ENCODE measurements at places on chromosomes 12 and 14.

- no peak for DNase-seq
These were observed 59.5 kb downstream of the NUAK1 start for GRCh38 chr12:106079148-106079738.

DNA sequence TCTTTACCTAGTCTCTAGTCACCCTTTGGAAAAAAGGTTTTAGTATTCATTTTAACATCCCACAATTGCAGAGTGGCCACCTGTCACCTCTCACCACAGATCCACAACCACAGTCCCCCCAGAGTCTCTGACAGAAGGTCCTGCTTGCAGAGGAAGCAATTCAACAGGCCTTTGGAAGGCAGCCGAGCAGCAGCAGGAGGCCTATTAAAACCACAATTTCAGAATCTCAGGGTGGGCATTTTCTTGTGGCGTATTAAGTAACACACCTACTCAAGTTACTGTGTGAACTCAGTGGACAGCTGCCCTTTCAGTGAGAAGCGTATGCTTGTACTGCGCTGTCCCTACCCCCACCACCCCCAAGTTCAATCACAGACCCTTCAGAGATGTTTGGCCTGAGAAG, 234.0 kb upstream of the HMGA2 start:
- no peak for DNase-seq

DNA sequence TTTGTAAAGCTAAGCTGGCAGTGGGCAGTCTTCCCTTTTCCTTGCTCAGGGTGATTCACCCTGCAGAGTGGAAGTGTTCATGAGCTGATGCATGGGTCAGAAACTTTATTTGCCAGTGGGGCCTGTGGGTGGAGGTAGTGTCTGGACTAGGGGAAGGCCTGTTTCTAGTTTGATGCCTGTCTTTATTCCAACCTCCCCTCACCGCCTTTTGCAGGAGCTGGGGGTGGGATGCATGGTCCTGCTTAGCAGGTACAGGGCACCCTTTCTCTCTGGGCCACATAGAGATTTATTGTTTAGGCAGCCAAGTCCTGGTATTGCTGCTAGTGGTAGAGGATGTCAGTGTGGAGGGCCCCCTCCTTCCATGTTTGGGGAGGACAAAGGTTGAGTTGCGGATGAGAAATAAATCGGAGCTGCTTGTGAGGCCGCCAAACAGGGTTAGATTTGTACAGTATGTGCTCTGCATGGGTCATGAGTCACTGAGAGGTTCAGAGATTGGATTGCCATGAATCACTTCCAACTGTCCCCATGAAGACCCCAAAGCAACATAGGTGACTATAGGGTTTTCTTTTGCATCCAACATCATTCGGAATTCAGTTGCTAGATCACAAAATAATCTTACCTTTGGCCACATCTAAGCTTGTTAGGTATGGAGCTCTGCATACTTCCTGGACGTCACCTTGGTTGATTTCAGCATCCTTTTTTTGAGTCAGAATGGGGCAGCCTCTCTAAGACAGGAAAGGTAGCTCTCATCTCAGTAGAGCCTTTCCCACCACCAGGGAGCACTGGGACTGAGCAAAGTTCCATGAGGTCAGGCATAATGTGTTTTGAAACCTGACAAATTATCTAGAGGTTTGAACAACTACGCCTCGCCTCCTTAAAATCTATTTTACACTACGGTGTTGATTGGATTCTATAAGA, 8.8 kb downstream of the SMOC1 start:
- DNase-seq: no peak

GRCh38 chr12:106769078-106769477, 5.4 kb upstream of the RIC8B start:
- DNase-seq: no peak

DNA sequence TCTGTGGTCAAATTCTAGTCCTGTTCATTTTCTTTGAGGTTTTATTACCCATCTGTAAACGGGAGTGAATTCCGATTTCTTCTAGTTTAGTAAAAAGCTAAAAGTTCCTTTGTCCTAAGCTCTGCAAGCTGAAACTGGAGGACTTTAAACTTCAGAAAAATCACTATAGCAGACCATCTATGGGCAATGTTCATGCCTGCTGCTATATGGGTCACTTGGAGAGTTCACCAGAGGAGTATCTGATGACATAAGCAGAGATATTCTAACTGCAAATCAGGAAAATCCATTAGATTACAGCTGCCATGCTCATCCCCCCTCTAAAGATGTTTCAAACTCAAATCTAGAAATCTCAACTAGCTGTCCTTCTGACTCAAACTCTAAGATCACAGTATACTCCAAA, 193.0 kb upstream of the RTL1 start:
- DNase-seq: no peak

DNA sequence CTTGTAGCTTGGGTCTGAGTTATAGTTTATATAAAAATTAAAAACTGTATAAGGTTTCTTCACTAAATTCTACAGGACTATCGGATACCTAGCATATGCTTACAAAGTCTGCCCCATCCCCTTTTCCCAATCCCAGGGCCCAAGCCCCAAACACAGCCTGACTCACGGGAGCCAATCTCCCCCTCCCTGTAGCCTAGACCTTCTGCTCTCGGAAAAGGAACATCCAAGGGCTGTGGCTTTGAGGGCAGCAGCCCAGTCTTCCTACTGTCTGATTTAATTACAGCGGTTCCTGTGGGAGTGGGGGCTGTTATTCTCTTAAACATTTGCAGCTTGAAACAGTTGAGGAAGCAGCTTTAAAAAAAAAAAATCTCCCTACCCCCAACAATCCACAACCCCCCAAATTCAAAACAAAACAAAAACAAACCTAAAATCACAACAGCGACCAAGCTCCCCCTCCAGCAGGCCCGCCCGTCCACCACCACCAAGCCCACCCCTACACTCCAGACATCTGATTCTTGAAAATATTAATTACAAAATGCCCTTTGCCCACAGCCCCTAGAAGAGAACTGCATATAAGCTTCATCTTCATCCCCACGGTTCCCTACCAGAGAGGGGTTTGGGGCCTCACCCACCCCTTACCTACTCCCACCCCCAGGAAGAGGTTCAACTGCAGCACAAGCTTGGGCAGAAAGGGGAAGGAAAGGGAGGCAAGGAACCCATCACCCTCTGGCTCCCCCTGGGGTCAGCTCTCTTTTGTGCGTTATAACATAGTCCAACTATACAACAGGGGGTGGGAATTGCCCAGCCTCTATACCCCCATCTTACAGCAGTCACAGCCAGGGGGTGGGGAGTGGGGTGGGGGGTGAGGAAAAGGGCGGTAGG, 1.1 kb upstream of the PRKAG1 start:
- no peak for DNase-seq

DNA sequence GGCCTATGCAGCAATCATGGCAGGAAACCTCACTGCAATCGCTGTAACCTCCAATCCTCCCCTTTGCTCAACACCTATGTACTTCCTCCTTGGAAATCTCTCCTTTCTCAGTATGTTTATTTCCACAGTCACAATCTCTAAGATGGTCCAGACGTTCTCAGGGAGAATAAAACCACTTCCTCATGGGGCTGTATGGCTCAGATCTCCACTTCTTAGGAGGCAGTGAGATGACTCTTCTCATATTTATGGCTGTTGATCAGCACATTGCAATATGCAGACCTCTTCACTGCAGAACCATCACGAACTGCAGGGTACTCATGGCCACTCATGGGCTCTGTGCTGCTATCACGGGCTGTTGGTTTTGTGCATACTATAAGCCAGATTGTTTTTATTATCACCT, 17.1 kb upstream of the OR4K17 start:
- no peak for DNase-seq

GRCh38 chr14:105340821-105341733, 26.5 kb downstream of the PACS2 start:
- DNase-seq: no peak

DNA sequence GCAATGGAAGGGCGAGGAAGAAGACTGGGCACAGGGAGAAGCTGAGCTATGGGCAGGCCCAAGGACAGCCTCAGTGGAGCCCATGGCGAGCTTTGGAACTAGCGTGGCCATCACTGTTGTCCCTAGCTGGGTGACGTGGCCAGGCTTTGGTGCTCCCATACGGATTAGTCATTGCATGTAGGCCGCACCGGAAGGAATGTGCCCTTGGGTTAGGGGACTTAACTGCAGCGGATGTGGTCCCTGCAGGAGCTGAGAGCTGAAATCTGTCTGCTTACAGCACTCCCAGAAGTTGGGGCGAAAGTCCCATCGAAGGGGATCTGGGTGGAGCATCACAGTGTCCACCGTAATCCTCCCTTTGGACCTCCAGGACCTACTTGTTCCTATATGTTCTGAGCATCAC, 133.7 kb downstream of the PAPOLA start:
- DNase-seq: no peak

GRCh38 chr12:124609041-124609989, 41.9 kb upstream of the NCOR2 start:
- peak; percentile 81 for DNase-seq

DNA sequence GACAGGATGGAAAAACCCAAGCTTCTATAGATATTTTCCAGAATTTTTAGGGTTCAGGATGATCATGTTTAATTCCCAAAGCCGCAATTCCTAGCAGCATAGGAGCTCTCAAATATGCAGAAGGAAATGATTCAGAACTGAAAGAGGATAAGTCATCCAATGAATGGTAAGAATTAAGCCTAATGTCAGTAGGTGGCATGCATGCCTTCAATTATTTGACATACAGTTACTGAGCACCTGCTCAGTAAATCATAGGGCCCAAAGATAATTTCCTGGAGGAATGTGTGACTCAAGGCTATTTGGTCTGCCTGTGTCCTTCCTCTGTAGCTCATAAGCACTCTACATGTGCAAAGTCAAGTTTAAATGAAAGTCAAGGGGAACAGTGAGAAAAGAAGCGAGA, 116.8 kb upstream of the SLC38A4 start:
- DNase-seq: no peak

GRCh38 chr14:53528185-53528671, 375.1 kb upstream of the DDHD1 start:
- no peak for DNase-seq

GRCh38 chr12:50647479-50647878, 116.4 kb upstream of the ATF1 start:
- no peak for DNase-seq

DNA sequence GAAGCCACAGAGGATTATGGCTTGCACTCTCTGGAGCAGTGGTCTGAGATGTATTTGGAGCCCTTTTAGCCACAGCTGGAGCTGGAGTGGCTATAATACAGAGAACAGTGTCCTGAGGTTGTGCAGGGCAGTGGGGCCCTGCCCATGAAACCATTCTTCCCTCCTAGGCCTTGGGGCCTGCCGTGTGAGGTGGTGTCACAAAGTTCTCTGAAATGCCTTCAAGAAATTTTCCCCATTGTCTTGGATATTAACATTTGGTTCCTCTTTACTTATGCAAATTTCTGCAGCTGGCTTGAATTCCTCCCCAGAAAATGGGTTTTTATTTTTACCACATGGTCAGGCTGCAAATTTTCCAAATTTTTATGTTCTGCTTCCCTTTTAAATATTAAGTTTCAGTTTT, 79.3 kb downstream of the UNC79 start:
- no peak for DNase-seq

DNA sequence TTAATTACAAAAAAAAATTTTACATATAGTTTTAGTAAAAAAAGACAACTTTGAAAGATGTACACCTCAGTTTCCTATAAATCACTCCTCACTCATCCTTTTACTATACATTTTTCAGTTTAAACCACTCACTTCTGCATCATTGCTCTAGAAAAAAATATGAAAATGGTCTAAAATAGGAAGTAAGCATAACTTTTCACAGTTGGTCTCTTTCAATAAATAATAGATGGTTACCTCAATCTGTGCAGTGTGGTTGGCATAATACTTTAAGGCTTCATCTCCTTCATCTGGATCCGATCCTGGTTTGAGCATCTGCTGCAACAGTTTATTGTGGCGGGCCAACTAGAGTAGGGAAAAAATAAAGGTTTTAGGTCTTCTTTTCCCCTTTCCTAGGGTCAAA, 247.9 kb downstream of the SSPN start:
- no peak for DNase-seq

DNA sequence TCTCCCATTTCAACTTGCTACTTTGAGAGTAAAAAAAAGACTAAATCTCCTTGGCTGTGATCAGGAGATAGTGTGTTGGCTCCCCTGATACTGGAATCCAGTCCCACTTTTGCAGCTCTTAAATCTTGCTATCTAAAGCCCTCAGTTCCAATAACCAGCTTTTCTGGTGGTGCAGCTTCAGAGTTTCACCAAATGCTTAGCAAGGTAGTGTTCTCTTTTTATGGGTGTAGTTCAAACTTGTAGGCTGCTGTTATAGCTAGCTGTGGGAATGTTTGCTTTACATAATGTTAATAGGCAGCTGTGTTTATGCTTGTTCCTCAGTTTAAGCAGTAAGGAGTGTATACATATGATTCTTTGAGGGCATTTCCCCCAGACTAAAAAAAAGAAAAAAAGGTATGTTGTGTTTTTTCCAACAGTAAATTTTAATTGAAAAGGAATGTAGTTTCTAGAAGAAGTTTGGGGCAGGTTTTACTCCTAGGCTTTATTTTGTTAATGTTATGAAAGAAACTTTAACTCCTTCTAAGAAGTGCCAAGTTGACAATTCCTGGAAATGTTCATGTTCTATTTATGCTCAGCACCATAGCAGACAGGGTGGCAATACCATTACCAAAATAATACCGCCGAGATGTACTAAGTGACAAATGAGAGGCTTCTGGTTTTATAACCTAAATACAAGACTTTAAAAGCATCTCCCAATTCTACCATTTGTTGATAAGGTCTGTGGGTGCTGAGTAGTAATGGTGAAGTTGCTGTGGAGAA, 12.1 kb downstream of the CRADD start:
- no peak for DNase-seq

DNA sequence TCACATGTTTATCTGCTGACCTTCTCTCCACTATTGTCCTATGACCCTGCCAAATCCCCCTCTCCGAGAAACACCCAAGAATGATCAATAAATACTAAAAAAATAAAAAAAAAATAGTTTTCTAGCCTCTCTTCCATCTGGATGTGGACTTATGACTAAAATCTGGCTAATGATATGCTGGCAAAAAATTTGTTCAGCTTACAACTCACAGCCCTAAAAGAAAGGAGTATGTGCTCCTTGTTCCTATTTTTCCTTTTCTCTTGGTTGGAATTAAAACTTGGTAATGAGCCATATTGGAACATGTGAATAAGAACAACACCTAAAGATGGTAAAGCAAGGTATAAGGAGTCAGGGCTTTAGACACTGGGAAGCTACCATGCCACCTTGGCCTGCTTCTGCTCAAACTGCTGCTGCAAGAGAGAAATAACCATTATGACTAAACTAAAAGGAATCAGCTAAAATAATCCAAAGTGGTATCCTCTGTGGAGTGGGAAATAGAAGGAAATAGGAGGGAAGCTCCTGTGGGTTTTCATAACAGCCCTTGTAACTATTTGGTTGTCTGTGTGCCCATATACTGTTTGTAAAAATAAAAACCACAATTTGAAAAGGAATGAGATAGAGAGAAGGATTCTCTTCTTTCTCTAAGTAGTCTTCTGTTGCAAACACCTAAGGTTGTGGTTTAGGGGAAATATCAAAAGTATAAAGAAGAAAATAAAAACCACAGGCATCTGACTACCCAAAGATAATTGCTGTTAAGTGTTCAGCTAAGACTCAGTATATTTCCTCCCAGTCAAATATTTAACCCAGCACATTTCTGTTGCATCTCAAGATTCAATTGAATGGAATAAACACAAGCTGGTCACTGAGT, 53.8 kb downstream of the SDR9C7 start:
- DNase-seq: no peak

GRCh38 chr12:91565246-91565645, 382.6 kb upstream of the DCN start:
- no peak for DNase-seq
